ENCODE measurements at places on chromosomes 2 and 18. TPM values are rescaled to one million over a fixed set of nuclear protein-coding genes. Genes with fewer than 3 reads are reported as not detected.

The MAL gene
- 16.9 TPM for total RNA-seq

DNA sequence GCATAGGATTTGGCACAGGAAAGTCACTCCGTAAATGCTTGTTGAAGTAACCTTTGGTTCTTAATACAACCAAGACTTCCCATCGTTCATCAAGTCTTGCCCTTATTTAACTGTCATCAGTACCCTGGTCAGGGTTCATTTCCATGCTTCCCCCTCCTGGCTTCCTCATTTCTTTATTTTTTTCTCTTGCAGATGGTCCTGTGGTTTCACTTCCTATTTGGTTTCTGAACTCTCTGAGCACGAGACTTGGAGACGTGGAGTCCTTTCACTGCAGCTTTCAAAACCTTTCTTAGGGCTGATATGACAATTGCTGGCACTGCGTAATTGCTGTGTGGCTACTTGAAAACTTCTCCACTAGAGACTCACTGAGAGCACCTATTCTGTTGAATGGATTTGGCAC is 59.9 kb upstream of the PID1 start:
- peak; percentile 21 for DNase-seq

The SFTPB gene
- total RNA-seq = 21.7 TPM

GRCh38 chr2:241036397-241036963 is 38.1 kb downstream of the SNED1 start:
- no peak for DNase-seq

- no peak for DNase-seq
Observed at GRCh38 chr2:2823061-2823753, 492.1 kb upstream of the MYT1L start.

The PROKR1 gene
- 1.0 TPM for total RNA-seq
